ENCODE measurements at places on chromosomes 1 and 21. TPM values are rescaled to one million over a fixed set of nuclear protein-coding genes. Genes with fewer than 3 reads are reported as not detected.

DNA sequence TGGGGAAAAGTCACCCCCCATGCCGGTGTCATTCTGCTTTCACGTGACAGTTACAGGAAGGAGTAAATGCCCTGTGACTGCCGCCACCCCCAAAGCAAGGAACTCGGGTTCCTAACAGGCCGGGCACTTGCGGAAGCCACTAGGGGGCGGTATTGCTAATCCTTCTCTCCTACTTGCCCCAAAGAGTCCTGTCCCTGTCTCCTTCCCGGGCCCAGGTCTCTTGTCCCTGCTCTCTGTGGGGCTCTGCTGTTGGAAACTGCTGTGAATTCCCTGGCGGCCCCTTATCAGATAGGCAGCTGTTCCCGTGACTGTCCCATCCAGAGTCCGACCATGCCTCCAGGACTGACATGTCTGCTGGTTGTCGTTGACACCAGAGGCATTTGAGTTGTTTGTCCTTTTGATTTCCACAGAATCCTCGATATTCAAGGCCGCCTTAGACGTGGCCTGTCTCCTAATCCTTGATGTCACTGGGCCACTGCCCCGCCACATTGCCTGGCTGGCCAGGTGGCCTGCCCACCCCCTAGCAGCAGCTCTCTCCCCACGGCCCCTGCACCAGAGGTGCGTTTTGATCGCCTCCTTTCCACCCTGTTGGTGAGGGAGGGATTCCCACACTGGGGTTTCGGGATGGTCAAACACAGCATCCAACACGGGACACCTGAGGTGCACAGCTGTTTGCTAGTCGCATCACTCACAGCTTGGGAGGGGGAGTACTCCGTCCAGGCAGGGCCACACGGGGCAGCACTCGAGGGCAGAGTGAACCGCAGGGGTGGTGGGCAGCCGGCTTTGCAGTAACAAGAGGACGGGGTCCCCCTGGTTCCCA, 37.3 kb downstream of the CHAF1B start:
- H3K4me3 ChIP-seq: no peak overlapping the region
- H3K4me1 ChIP-seq: peaks cover 12% of the 10 kb centered on the region
- peak; percentile 66 for DNase-seq
- H3K27me3 ChIP-seq: no peaks in the 10 kb centered on the region
- H3K27ac ChIP-seq: no peak overlapping the region

DNA sequence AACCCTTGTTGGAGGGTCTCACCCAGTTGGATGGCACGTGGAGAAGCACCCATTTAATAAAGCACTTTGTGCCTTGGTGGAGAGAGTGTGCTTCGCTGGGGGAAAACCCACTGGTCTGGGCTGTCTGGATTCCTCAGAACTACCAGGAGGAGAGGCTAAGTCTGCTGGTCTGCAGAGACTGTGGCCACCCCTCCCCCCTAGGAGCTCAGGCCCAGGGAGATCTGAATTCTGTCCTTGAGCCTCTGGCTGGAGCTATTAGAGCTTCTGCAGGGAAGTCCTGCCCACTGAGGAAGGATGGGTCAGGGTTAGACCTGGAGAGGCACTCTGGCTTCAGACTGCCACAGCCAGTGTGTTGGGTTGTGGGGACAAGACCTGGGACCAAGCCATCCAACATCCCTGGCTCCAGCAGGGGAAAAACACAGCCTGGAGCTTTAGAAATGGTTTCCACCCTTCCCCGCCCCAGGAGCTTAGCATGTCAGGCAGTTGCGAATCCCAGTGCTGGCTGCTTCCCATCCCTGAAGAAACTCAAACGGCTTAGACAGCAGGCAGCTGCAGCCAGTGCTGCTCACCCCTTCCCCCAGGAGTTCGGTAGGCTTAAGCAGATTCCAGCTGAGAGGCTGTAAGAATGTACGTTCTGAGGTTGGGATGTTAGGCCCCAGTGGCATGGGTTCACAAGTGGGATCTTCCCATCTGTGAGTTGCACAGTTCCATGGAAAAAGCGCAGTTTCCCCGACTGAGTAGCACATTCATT, 288.3 kb downstream of the TGFB2 start:
- H3K27ac ChIP-seq: no peak overlapping the region
- no peak for DNase-seq
- no peaks in the 10 kb centered on the region for H3K36me3 ChIP-seq
- H3K4me3 ChIP-seq: no peak overlapping the region
- H3K4me1 ChIP-seq: peaks cover 6% of the 10 kb centered on the region

DNA sequence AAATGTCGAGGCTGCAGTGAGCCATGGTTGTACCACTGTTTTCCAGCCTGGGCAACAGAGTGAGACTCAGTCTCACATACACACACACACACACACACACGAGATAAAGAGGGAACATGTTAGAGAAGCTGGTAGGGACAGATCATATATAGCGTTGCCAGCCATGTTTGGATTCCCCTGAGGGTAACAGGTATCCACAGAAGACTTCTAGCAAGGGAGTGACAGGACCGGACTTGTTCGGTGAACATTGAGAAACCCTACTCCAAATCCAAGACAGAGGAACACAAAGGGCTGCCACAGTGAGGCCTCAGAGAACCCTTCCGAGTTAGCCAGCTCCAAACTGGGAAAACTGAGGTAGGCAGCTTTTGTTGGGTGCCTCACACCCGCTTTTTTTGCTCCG, 3.7 kb upstream of the SARS1 start:
- H3K4me3 ChIP-seq: no peak overlapping the region
- no peak overlapping the region for H3K27ac ChIP-seq

- peaks cover 12% of the 10 kb centered on the region for H3K4me1 ChIP-seq
- no peak for DNase-seq
- no peaks in the 10 kb centered on the region for H3K36me3 ChIP-seq
- H3K27me3 ChIP-seq: no peaks in the 10 kb centered on the region
Measured at GRCh38 chr1:183694066-183694465, 41.0 kb upstream of the APOBEC4 start.

PROK1 gene
- not detected for total RNA-seq

NOS1AP gene
- 8.8 TPM for total RNA-seq

CELA2B gene
- not detected for total RNA-seq

LAPTM5 gene
- 48.4 TPM for total RNA-seq

FLAD1 gene
- 54.8 TPM for total RNA-seq

HSD3B2 gene
- total RNA-seq: 1.8 TPM

GRIK1 gene
- total RNA-seq: 1.5 TPM
